Forelimb muscle (tissue), 1 donor: ENCODE measurements at places on chromosomes 4 and X. TPM values are rescaled to one million over a fixed set of nuclear protein-coding genes. Genes with fewer than 3 reads are reported as not detected.

Gene POF1B
- polyA plus RNA-seq, result 0.05 TPM

Gene CXCL5
- not detected for polyA plus RNA-seq

Gene FOXR2
- not detected for polyA plus RNA-seq

Gene CLNK
- polyA plus RNA-seq, result 0.34 TPM

Gene COL25A1
- 9.5 TPM for polyA plus RNA-seq

Gene F9
- not detected for polyA plus RNA-seq

Gene ENOX2
- polyA plus RNA-seq, result 9.7 TPM
